ENCODE measurements at places on chromosomes 6 and 20.

- DNase-seq, result peak; percentile 56
Measured at GRCh38 chr6:132669690-132670291, 10.8 kb upstream of the TAAR1 start.

GRCh38 chr6:118309337-118310093, 238.6 kb upstream of the PLN start:
- no peak for DNase-seq

DNA sequence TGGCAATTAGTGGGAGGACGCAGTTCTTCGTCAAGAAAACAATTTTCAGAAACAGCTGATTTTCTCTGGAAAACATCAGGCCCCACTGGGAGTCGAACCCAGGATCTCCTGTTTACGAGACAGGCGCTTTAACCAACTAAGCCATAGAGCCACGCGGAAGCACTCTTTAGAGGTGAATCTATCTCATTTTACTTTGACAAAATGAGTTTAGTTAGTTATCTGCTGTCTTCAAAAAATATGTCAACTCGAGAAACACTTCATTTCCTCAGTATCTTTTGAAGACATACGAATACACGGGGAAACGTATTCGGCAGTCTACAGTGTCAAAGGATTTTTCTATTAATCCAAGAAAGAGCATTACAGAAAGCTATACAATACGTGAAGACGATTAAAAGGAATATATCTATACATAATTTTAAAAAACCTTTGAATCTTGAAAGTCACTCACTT, 26.7 kb downstream of the GPX6 start:
- DNase-seq, result peak; percentile 85

DNA sequence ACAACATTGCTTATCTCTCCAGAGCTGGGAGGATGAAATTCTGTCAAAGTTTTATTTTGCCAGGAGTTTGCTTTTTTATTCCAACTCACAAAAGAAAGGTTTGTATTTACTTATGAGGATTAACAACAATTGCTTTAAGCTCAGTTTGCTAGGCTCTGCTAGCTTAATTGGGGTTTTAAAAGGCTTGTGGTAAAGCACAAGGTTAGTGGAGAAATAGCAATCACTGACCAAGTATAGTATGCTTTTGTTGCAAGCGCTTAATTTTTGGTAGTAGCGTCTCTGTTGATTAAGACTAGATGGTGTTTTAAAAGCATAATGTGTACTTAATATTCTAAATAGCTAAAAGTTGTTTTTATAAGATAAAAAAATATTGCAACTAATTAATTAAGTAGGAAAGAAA, 45.7 kb downstream of the TINAG start:
- DNase-seq, result no peak

GRCh38 chr6:135458051-135458450, 39.5 kb downstream of the AHI1 start:
- no peak for DNase-seq

All from activated CD4-positive, alpha-beta T cell treated with anti-CD3 and anti-CD28 coated beads, Interleukin-2, amount 50 U/mL, for 16 hours (primary cell).